Activated gamma-delta T cell treated with Interleukin-2 at 50 U/mL for 16 hours (primary cell): ENCODE measurements at places on chromosomes 6 and 20.

GRCh38 chr6:118371955-118372354 lies 176.1 kb upstream of the PLN start:
- no peak for DNase-seq

DNA sequence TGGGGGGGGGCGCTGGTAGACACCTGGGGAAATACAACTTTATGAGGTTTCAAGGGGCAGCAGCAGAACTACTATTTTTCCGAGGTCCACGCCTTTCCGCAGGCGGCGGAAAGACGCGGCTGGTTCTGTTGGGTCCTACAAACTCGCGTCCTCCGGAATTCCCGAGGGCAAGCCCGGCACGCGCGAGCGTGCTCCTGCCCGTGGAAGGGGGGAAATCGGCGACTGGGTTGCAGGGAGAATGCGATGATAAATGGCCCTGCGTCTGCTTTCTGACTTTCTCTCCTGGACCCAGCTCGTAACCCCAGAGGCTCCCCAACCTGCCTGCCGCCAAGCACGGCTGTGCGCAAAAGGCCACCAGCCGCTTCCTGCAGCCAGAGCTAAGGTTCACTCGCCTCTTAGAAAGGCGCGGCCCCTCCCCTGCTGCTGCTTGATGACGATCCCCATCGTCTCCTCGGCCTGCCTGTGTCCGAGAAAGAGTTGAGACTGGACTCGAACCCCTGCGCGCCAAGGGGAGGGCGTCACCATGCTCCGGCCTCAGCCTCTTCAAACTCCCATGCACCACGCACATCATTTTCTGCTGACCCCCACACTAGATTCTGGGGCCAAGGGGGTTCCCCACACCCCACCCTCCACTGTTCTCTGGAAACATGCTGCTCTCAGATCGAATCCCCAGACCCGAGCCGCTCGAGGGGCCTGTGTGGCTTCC lies 6.7 kb downstream of the FOXA2 start:
- no peak for DNase-seq

DNA sequence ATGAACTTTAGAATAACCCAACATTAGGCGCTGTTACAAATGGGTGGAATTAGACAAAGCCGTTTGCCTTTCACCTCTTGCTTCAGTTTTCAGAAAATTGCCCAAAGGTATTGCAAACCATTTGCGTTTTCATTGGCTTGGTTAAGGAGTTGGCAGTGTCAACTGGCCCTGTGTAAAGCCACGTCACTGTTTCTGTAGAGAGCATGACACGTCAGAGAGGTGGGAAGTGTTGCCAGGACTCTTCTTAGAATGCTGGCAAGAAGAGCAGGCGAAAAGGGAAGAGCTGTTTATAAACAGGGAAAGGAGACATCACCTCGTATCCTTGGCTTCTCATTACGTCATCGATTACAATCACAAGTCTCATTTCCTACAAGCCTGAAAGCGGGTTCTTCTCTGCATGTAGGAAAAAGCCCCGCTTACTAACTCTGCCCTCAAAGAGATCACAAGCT lies 4.2 kb upstream of the IRF4 start:
- no peak for DNase-seq

GRCh38 chr20:19991854-19992253 lies 25.3 kb upstream of the NAA20 start:
- DNase-seq = no peak

GRCh38 chr6:13593103-13593502 lies 18.7 kb downstream of the SIRT5 start:
- DNase-seq = no peak
